Activated CD8-positive, alpha-beta memory T cell treated with anti-CD3 and anti-CD28 coated beads for 1 hour (primary cell): ENCODE measurements at places on chromosomes 5 and 9.

- DNase-seq: no peak
Observed at GRCh38 chr9:7656636-7657035, 142.9 kb downstream of the DMAC1 start.

DNA sequence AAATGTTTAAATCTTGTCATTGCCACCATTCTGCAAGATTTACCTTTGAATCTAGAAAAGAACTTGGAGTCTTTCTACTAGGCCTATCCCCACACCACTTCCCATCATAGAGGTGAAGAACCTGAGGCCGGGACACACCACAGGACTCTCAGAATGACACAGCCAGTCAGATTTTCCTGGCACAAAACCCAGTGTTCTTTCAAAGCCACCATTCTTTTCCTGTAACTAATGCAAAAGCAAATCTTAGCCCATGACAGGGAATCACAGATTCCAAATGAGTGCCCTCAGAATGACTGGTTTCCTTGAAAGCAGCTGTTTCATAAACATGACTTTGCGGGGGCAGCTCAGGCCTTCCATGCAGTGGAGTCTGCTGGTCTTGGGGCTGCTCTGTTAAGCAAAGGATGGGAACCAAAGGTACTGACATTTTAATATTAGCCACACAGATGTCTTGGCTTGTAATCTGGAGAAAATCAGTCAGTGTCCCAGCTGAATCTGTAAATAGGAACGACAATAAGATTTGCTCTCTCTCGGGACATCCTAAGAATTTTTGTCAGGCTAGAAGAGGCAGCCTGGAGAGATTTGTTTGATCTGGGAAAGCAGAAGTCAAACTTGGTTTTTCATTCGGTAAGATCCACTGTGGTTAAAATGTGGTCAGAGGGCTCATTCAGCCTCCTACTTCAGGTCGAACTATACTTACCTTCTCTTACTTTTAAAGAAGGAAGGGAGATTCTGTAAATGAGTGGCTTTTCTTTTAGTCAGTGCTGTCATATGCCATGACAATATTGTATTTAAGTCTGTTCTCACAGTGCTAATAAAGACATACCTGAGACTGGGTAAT, 115.1 kb downstream of the PALM2AKAP2 start:
- no peak for DNase-seq

- no peak for DNase-seq
Observed at GRCh38 chr9:129722913-129723312, 29.9 kb downstream of the PTGES start.

DNA sequence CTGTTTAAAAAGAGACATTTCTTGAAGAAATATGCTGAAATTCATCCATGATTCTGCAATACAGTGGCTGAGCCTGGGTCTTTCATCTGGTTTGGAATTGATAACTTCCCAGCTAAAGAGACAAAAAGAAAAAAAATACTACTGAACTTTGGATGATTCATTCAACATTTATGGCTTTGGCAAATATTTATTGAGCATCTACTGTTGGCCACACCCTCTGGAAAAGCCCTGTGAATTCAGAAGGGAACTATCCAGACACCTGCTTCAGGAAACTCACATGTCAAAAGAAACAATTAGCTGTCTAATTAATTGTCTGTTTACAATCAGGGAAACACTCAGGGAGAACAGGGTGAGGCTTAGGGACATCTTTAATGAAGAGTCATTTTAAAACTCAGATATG, 17.8 kb upstream of the ZNF622 start:
- DNase-seq: no peak
